KBM-7 (cell line): ENCODE measurements at places on chromosomes 2 and 18.

GRCh38 chr18:55774505-55774904, 186.5 kb upstream of the TCF4 start:
- DNase-seq, result no peak

DNA sequence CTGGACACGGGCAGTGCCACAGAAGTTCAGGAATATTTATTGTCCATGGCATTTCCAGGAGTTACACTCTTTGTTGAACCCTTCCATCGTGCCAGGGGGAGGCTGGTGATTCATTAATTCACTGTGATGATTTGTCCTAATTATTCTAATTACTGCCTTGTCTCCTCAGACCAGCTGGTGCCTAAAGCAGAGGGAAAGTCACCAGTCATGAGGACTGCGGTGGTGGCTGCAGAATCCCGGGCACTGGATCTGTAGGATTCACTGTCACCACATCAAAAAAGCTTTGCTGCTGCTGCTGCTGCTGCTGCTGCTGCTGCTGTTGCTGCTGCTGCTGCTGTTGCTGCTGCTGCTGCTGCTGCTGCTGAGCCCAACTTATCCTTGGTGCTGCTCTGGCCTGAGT, 908.2 kb downstream of the TSN start:
- no peak for DNase-seq

DNA sequence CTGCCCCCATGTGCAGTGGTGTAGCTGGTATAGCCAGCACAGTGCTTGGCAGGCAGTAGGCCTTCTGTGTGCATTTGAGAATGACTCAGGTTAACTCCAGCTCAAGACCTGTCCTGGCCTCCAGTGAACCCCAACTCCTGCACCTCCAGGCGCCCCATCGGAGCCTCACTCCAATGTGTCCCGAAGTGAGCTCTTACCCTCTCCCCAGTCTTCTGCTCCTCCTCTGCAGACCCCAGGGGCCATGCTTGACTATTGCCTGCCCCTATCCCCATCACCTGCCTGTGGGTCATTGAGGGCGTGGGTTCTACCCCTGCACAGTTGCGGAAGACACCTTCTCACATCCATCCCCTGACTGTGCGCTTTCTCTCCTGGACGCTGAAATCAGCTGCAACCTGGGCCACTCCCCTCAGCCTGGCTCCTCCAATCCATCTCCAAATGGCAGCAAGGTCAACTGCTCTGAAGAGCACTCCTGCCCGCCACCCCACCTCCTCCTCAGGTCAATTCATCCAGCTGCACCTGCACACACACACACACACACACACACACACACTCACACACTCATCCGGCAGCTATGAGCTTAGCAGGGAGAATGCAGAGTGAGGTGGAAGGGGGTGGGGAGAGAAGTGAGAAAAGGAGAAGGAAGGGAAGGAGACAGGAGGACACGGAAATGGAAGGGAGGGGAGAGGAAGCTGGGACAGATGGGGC, 130.3 kb upstream of the GLI2 start:
- peak; percentile 10 for DNase-seq

DNA sequence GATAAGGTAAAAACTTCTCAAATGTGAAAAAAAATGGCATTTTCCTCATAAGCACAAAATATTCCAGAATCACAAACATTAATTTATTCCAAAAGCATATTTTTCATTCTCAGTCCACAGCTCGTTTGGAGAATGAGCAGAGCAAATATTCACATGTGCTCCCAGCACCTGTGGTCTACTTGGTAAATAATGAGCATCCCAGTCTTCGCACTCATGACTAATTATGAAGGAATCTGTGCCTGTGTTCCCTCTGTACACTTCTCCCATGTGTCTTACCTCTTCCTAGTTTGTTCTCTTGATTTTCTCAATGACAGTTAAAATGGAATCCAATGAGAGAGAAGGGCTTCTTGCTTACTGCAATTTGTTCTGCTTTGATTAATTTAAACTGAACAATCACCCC, 671.0 kb upstream of the SOX11 start:
- no peak for DNase-seq

- no peak for DNase-seq
These were observed 41.9 kb downstream of the TACR1 start for GRCh38 chr2:75157435-75157834.

GRCh38 chr2:103265521-103265920, 503.7 kb downstream of the TMEM182 start:
- DNase-seq, result no peak

DNA sequence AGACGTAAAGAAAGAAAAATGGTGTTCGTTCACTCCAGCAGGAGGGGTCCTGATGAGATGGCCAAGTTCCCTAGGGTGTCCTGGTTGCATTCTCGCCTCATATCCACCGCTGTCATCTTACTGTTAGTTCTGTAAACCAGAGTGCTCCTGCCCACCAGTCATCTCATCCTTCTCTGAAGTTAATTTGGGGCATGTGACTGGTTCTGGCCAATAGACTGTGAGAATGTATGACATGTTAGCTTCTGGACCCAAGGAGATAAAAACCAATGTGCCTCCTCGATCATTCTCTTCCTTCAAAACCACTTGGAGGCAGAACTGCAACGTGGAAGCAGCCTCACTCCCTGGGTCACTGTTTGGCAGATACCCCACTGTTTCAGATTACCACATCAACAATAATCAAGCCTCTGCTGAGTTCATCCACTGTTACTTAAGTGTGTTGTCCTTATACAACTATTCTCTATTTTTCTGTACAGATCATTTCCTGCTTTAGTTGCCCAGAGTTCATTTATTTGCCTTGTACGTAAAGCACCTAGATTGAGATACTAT, 759.1 kb downstream of the TSN start:
- DNase-seq, result no peak

DNA sequence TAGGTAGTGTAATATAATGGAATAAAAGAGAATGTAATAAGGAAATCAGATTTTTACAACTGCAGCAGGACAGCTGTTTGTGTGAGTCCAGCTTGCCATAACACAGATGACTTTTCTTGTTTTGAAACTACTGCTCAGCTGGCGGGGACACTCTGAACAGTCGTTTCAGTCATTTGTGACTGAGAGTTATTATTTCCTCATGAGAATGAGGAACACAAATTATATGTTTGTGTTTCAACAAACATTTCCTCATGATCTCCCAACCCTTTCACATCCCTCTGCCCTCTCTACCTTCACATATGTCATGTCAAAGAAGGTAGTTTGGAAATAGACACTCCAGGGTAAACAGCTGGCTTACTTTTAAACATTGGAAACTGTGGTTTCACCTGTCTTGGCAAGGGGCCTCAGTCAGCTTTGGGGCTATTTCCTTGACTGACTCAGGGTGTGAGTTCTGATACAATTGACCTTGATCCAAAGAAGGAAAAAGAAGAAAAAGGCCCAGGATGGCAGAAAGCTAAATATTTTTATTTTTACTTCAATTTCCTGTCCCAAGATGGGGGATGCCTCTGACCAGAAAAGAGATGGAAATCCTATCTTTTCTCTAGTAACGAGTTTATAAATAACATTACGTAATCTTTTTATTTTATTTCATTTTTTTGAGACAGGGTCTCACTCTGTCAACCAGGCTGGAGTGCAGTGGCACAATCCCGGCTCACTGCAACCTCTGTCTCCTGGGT, 593 bp downstream of the SP140L start:
- no peak for DNase-seq

GRCh38 chr18:42458226-42458625, 503.2 kb downstream of the PIK3C3 start:
- no peak for DNase-seq

DNA sequence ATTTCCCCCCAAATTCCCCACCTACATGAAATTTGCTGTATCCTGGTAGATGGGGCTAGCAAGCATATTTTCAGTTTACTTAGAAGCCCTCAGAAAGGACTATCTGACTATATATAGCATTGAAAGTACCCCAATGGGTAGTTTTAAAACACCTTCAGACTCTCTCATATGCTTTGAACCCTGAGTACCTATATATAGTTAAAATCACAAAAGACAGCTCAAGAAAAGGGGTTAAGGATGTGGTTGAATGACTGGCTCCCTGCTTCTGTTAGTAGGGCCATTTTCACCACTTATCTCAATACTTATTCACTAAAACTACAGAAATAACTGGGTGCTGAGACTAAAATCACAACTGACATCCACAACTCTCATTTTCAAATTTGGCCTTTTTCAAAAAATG, 18.5 kb downstream of the WDPCP start:
- no peak for DNase-seq

- no peak for DNase-seq
These were observed 2.2 kb downstream of the SERPINE2 start for GRCh38 chr2:224036731-224037361.

GRCh38 chr2:176173567-176174381, 14.7 kb upstream of the HOXD1 start:
- no peak for DNase-seq

DNA sequence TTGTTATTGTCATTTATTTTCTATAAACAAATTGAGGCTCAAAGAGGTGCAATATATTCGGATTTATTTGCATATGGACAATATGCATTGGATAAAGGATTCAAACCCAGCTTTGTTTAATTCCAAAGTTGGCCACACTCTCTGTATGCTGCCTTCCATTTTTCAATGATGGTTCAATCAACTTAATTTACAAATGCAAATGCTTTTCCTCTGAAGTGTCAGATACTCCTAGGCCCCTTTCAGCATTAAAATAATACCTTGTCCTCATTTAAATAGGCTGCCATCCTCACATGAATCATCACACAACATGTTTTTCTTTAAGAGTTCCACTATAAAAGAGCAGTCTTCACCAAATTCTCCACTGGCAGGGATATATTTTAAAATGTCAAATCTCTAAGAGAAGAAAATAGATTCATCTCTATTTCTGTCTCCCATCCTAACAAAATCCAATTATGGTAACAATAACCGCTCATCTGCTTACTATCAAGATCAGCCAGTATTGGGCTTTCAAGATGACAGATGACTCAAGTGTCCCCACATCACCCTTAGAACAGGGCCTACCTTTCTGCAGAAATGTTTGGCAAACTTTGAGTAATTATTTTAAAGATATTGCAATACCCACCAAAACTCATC, 114.8 kb downstream of the SCG2 start:
- no peak for DNase-seq

- no peak for DNase-seq
These were observed 152.2 kb upstream of the THSD7B start for GRCh38 chr2:136613096-136613495.

DNA sequence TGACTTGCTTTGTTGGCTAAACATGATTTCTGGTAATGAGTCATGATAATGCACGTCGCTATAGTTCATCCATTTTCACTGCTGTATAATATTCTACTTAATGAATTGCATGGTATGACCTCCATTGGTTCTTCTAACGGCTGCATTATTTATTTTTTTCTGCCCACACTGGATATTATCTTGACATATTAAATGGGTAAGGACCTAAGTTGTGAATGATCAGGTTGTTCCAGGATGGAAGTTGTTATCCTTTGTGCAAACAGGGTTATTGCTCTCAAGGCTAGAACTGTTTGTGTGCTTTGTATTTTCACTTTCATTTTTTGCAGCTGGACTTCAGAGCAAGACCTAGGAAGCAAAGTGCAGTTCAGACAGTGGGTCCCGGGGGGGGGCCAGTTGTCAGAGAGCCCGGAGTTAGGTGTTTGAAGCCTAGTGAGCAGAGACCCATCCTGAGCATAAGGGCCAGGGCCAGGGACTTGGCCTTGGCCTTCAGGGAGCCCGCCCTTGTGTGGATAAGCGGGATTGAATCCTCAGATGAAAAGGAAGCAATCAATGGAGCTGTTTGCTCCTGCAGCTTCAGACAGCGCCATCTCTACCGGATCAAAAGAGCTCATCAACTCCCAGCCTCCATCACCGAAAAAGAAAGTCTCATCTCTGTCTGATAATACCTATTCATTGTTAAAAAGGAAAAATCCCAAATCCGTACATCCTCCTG, 48.2 kb downstream of the AGAP1 start:
- no peak for DNase-seq

DNA sequence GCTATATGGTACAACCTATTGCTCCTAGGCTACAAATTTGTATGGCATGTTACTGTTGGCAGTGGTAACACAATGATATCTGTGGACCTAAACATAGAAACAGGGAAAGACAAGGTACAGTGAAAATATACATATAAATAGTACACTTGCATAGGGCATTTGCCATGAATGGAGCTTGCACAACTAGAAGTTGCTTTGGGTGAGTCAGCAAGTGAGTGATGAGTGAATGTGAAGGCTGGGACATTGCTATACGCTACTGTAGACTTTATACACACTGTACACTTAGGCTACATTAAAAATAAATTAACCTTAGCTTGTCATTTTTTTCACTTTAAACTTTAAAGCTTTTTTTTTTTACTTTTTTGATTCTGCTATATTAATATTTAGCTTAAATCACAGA, 500.0 kb upstream of the SETBP1 start:
- no peak for DNase-seq

DNA sequence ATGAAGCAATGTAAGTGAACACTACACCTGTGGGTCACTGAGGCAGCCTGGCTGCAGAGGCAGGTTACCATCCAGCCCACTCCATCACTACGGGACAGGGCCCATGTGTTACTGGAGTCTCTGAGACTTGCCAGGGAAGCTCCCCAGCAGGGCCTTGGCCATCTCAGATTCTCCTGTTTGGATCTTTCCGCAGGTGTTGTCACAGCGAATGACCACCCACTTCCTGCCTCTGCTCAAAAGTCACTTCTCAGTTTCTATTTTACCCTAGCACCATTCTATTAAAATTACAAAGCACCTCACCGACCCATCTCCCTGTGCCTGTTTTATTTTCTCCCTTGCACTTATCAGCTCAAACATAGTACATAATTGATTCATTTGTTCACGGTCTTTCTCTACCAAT, 34.5 kb upstream of the L3MBTL4 start:
- no peak for DNase-seq

- DNase-seq, result peak; percentile 68
These were observed 42.1 kb upstream of the GALR1 start for GRCh38 chr18:77207540-77207939.

DNA sequence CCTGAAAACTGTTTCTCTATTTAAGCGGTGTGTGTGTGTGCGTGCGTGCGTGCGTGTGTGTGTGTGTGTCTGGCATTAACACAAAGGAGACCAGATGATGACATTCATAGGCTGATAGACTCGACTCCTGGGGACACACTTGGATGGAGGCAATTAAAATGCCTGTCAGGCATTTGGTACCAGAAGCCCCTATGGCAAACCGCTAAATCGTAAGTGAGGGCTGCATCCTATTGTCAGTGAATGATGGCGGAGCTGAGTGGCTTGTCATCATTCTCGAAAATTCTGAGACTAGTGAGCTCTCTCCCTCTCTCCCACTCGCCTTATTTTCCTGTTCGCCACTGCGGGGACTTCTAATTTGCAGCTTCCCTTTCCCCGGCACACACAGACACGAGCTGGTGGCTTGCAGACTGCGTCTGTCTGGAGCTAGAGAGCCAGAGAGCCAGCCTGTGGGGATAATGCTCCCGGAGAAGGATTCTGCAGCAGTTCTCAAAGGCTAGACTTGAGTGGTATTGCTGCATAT, 155.4 kb downstream of the MAP2 start:
- DNase-seq, result peak; percentile 16

DNA sequence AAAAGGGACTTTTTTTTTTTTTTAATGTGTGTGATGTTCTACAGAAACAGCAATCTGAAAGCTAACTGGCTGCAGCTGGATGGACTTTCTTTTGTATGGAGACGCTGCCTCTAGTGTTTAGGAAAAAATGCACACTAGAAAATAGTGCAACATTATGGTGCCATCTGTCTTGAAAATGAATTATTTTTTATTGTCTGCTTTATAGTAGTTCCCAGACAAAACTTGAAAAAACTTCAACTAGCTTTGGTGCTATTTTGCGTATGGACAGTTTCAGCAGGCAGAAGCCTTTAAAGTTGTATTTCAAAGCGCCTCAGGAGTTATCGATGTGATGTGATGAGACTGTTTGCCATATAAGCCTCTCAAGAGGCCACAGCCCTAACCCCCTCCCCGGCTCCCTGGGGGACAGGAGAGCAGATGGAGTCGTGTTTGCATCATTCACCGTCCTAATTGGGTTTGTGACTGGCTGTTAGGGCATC, 86.9 kb downstream of the LTBP1 start:
- DNase-seq, result peak; percentile 44
